Stimulated activated CD4-positive, alpha-beta T cell treated with anti-CD3 and anti-CD28 coated beads, TNF-alpha, amount 100 ng/mL, for 1 hour (primary cell): ENCODE measurements at places on chromosomes 2 and 18.

DNA sequence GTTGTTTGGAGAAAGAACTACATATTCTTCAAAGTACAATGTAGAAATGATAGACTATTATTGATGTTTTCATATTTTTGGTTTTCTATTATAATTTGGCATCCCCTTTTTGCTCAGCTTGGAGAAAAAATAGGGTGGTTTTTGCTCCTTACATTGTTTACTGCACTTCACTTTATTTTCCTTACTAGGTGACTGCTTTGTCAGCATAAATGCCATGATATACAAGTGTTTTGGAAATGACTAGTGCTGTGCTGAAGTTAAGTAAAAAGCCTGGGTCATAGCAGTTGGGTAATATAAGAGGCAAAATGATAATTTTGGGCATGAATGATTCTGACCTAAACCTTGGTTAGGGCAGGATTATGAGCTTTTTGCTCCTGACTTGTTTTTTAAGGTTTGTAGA, 250.9 kb downstream of the KCNS3 start:
- DNase-seq, result no peak

DNA sequence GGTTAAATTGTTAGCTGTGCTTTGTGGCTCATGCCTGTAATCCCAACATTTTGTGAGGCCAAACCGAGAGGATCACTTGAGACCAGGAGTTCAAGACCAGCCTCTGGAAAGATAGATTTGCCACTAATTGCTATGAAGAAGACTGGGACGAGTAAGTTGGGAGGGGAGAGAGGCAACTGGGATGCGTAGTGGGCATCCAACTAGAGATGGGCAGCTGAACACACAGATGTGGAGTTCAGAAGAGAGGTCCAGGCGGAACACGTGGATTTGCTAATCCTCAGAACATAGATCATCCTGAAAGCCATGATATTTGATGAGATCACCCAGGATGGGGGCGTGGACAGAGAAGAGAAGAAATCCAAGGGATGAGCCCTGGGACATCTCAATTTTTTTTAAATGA, 48.7 kb downstream of the CYP26B1 start:
- DNase-seq, result no peak

GRCh38 chr2:158500333-158500732, 43.6 kb downstream of the PKP4 start:
- DNase-seq, result no peak

DNA sequence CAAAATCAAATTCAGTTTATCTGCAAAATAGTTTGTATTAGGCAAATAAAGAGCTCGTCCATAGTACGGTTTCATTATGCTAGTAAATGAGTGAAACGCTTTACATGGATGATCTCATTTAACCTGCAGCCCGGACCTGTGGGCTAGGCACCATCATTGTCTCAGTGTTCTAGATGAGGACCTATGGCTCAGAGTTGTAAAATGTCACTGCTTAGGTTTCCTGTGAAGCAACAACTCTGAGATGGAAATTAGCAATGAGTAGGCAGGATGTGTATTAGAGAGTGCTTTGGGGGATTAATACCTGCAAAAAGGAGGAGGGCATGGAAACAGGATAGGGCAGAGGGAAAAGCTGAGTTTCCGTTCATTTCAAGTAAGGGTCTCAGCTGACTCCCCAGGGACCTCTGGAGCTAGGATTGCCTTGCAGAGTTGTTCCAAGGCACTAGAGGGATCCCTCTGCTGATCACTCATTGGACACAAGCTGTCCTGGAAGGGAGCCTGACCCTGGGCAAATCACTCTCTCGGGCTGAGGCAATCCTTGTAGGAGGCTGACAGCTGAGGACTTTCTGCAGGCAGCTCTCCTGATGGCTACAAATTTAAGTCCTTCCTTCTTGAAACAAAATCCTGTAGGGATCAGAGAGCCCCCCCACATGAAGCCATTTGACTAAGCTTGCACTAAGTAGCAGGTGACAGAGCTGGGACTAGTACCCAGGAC, 58.8 kb upstream of the SIX2 start:
- no peak for DNase-seq

DNA sequence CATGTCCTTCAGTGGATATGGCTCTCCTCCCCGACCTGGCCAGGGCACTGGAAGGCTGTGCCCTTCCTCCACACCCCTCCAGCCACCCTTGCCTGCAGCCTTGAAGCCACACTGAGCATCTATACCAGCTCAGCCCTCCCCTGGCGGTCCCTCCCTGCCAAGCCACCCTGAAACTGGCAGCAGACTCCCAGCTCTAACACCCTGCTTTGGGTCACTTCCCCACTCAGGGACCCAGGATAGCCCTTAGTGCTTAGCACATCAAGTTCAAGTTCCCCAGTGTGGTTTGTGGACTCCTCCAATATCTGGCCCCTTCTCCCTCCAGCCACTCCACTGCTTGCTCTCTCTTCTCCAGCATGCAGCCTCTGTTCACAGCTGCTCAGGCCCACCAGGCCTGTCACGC, 89.4 kb downstream of the TNS1 start:
- DNase-seq, result no peak

DNA sequence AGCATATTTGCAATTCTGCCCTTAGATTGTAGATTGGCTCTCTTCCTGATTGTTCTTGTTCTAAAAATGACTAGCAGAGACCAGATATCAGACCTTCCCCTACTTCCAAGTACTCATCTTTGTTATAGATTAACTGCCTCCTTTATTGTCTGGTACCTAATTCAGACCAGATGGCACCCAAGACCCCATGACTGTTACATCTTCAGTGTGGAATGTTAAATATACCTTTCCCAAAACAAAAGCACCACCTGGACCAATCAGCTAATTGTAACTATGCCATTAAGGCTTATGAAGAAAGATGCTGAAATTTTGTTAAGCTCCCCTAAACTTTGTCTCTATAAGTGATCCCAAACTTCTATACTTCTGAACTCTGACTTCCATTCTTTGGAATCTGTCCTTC, 12.0 kb upstream of the TFPI start:
- no peak for DNase-seq

DNA sequence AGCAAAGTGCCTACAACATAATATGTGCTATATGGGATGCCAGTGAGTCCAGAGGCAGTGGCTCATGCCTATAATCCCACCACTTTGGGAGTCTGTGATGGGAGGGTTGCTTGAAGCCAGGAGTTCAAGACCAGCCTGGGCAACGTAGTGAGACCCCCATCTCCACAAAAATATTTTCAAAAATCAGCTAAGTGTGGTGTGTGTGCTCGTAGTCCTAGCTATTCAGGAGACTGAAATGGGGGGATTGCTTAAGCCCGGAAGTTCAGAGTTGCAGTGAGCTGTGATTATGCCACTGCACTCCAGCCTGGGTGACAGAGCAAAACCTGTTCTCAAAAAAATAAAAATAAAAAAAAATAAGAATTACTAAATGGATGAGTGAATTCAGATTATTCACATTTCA, 23.4 kb downstream of the OTX1 start:
- no peak for DNase-seq

- DNase-seq, result no peak
Measured at GRCh38 chr2:135870571-135870970, 5.7 kb downstream of the MCM6 start.

DNA sequence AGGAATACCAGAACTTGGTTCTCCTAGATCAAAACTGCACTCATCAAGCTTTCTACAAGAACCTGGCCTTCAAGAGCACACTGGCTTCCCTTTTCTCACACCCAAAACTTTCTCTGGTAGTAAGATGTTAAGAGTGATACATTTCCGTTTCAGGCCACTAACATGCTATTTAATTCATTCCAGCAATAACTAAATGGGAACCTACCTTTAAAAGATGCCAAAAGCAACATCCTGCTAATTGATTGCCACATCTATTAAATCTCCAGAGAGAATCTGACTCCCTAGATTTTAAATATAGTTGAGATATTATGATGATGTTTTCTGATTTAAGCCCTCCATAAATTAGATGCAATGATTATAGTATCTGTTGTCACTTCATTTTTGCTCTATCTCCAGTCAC, 71.6 kb downstream of the KCTD18 start:
- no peak for DNase-seq

DNA sequence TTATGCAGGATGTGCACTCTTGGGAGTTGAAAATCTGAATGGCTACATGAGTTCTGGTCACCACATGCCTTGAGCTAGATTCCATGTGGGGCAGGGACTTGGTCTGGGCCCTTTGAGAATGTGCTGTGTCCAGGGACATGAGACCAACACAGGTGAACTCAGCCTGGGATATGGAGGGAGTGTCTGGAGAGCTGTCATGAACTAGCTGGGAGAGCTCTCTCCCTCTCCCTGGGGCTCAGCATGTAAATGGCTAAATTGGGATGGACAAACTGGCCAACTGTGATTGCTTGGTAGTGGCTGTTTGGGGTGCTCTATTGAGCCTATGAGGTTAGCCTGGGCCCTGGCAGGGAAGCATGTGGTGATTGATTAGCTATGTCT, 105.1 kb upstream of the HS6ST1 start:
- DNase-seq, result no peak

GRCh38 chr2:149033716-149034115, 4.8 kb upstream of the LYPD6B start:
- no peak for DNase-seq

DNA sequence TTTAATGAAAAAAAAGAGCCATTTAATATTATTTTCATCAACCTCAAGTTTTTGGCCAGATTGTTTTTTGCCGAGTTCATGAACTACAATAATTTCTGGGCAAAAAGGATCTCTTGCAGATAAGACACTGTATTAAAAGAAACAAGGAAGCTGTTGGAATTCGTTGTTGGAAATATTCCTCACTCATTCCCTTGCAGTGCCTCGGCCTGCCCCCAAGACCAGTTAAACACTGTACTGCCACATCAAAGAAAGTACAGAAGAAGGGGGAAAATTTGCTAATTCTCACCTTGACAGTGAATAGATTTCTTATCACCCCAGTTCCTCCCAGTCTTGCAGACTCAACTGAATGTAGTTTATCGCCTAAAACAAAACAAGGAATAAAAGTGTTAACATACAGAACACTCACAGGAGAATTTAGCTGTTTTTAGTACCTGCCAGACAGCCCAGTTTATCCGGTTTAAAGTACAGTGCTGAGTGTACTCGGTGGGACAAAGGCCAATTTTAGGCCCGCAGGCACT, 1.2 kb downstream of the IDH1 start:
- no peak for DNase-seq

DNA sequence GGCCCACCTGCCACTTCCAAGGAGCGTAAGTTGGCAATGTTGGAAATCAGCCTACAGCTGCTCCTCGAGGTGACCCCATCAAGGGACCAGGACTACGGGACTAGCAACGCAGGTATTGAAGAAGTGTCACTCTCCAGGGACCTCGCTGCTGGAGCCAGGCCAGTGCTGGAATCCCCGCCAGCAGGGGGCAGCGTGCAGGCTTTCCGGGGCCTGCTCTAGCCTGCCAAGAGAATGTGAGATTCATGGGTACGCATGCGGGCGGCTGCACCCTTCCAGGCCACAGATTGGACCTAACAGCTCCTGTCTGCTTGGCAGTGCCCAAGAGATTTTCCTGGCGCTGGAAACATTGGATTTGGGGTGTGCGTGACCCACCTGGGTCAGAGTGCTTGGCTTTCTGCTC, 182.8 kb upstream of the RAB12 start:
- DNase-seq, result peak; percentile 2

- no peak for DNase-seq
Measured at GRCh38 chr2:234863043-234863934, 88.5 kb upstream of the SH3BP4 start.

GRCh38 chr2:196725882-196726281, 73.6 kb downstream of the GTF3C3 start:
- no peak for DNase-seq

- DNase-seq, result no peak
Measured at GRCh38 chr2:36477746-36478145, 120.2 kb downstream of the FEZ2 start.

DNA sequence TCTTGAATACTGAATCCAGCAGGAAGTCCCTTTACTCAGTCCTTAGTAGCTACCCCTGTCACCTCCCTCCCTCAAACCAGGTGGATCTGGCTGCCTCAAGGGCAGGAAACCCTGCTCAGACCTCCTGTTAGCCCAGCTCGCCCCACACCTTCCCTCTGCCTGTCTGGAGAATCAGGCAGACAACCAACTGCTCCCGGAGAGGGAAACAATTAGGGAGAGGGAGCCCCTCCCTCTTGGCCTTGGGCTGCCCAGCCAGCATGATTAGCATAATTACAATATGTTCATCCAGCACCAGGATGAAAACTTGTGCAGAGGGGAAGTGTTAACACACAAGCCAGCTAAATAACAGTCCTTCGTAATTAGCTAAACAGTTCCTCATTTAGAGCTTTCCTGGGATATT, 185.5 kb downstream of the C1D start:
- no peak for DNase-seq

DNA sequence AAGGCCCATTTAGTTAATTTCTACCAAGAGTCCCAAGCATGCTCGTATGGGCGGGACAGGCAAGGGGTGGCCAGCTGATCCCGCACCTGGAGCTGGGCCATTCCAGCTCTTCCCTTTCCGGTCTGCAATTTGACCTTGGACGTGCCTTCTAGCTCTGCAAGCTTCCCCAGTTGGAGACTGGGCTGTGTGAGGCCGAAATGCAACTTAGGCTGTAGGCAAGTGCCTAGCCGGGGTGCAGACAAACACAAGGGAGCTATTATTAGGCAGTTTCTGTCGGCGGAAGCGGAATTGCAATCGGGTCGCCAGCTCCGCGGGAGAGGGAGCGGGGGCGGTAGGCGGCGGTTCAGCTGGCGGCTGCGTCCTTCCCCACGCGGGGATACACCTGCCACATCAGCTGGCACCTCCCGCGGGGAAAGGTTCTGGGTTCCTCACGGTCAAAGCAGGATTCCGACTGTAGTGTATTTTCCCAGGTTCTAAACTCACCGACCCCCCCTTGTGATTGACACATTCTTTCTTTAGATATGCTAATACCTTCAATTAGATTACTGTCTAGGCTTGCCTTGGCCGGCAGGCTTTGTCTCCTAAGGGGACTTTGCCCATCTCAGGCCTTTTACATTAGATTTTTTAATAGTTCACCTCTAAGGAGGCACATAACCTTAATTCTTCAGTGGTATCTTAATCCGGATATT, 17.1 kb upstream of the ZNF532 start:
- DNase-seq, result no peak

DNA sequence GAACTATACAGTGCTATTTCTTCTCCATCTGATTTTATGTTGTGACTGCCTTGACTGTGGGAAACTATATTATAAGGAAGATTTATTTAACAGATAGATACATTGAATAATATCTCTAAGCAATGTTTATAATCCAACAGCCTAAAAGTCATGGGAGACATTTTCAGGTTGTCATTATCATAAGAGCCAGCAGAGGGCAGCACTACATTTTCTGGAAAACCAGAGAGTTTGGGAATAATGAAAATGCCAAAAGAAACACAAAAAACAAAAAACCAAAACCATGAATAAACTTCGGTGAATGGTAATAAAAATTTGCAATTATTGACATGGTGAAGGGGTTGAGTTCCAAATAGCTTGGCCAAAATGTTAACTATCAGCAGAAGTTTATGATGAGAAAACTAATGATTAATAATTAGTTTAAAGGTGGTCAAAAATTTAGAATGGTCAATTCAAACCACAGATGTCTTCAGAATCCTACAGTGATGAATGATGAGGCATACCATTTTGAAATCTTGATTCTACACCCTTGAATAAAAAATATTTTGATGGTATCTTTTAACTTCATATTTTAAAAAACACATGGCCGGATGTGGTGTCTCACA, 4.7 kb downstream of the EEF1B2 start:
- DNase-seq, result no peak

- no peak for DNase-seq
Measured at GRCh38 chr2:232908695-232909094, 38.6 kb downstream of the SNORC start.
